ENCODE measurements at places on chromosomes 6 and 20.

- no peak for DNase-seq
Observed at GRCh38 chr20:45905505-45906079, 6.4 kb downstream of the PLTP start.

GRCh38 chr6:37171201-37171969 lies 1.4 kb downstream of the PIM1 start:
- no peak for DNase-seq

- DNase-seq = no peak
Observed at GRCh38 chr6:45630314-45630713, 252.6 kb upstream of the SUPT3H start.

GRCh38 chr6:164185471-164185871 lies 771.0 kb downstream of the QKI start:
- no peak for DNase-seq

DNA sequence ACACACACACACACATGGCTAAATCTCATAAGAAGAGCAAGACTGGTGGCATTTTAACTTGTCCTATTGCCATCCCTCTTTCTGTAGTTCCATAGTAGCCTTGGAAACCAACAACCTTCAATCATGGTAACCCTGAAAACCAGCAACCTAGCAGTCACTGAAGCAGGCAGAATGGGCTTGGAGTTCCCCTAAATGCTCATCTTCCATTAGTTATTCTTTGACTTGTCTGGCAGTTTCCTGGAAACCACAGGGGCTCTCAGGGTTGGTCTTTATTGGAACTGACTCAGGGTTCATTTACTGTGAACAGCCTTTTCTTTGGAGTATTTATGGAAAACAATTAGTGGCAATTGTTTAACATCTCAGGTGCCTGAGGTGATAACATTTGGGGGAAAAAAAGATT lies 19.4 kb upstream of the BRPF3 start:
- DNase-seq = no peak

DNA sequence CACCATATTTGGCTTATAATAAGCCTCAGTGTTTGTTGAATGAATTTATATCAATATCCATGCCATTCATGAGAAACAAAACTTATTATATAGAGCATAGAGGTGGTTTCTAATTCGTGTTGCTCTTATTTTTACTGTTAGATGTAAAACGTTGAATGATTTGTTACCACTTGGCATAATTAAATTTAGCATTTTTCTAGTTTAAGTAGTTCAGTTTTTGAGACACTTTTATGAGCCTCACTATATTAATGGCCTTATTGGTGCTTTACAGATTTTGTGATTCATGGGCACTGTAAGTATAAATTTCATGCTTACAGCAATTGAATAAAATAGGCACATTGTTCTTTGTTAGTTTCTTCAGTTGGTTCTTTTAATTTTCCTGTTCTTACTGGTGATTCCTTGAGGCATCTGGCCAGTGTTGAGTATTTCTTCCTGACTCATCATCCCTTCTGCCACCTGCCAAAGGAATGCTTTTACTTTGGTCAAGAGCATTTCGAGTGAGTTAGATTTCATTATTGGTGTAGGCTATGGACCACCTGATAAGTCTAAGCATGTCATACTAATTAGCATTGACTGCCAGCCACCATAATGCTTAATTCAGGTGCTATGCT lies 34.8 kb downstream of the CDKAL1 start:
- no peak for DNase-seq

DNA sequence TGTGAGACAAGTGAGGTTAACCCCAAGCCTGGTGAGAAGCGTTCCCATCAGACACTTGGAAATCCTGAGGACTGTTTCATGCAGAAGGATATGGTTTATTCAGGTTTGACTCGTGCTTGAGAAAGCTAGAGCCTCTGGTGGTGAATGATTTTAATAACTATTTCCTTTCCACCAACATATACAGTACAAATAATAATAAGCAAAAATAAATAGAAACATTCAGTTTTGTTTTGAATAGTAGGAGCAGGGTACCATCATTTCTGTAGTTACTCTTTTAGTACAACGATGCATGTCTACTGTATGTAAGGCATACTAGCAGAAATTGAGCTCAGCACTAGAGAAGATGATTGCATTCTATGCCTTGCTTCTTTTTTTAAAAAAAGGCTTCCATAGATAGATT lies 33.5 kb downstream of the PLG start:
- no peak for DNase-seq

- DNase-seq = no peak
Observed at GRCh38 chr6:155352811-155353210, 38.5 kb upstream of the TFB1M start.

DNA sequence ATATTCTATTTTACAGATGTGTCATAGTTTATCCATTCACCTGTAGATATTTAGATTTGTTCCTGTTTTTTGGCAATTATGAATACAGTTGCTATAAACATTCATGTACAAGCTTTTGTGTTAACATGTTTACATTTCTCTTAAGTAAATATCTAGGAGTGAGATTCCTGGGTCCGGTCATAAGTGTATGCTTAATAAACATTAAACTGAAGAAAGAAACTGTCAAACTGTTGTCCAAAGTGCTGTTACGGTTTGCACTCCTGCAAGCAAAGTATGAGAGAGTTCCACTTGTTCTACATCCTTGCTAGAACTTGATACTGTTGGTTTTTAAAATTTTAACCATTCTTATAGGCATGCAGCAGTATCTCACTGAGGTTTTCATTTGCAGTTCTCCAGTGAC lies 138.6 kb downstream of the RALGAPA2 start:
- no peak for DNase-seq

DNA sequence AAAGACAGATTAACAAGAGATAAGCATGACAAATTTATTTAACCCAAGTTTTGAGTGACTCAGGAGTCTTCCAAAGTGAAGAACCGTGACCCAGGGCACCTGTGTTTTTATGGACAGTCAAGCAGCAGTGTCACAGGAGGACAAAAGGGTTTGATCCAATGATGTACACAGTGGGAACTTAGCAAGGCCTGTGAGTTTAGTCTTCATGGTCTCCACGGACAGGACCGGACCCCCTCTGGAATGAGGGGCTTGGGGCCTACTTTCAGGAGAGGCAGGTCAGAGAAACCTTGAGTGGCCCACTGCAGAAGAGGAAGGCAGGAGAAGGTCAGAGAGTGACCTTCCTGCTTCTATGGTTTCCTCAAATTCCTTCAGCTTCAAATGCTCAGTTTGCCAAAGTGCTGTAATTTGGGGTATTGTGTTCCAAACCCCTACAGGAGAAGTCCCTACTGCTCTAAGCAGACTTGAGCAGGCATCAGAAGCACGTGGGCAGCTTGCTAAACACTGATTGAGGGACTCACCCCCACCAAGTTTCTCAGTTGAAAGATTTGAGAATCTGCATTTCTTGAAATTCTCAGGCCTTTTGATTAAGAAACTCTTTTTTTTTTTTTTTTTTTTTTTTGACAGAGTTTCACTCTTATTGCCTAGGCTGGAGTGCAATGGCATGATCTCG lies 26.4 kb upstream of the ZMYND8 start:
- no peak for DNase-seq

DNA sequence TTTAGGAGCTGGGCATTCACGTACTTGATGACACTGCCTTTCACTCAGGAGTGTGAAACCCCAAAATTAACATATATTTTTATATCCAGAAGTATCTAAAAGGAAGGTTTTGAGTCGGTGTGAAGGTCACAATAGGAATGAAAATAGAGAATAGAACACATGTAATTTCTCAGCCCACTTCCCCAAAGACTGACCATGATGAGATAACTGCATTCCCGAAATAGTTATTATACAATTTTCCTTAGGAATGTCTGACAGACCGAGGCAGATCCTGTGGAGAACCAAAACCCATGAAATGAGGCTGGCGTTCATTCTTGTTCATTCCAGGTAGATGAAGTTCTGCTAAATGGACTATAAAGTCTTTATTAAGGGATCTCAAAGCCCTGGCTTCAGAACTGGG lies 10.3 kb downstream of the NSFL1C start:
- DNase-seq = no peak

DNA sequence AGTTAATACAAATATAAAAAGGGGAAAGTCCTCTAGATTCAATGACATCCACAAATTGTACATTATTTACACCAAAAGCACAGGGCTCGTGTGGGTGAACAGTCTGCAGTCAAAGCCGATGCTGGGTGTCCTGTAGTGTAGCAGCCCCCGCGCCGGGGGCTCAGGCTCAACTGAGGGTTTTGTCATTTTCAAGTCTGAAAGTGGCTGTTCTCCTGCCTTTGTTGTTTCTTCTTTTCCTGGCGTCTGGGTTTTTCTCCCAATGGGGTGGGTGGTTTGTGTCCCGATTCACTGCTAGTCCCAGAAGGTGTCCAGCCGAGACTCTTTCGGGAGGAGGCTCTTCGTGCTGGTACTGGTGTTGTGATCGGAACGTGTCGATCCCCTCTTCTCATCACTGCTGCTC lies 146.0 kb downstream of the ZMYND8 start:
- DNase-seq = no peak

- DNase-seq = peak; percentile 73
Observed at GRCh38 chr6:15879371-15880261, 216.8 kb upstream of the DTNBP1 start.

DNA sequence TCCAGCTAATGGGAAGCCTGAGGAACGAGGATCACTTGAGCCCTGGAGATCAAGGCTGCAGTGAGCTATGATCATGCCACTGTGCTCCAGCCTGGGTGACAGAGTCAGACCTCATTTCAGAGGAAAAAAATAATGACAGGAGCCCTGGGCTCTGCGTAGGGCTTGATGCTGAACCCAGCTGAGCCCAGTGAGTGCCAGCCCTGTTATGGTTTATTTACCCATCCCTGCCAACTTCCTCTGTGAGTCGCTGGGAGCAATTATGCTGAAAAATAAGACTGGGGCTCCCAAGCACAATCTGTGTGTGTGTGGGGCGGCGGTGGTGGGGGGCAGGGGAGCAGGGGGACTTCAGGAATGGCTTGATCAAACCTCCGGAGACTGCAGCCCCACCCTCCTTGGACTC lies 75.9 kb upstream of the PMEPA1 start:
- no peak for DNase-seq

DNA sequence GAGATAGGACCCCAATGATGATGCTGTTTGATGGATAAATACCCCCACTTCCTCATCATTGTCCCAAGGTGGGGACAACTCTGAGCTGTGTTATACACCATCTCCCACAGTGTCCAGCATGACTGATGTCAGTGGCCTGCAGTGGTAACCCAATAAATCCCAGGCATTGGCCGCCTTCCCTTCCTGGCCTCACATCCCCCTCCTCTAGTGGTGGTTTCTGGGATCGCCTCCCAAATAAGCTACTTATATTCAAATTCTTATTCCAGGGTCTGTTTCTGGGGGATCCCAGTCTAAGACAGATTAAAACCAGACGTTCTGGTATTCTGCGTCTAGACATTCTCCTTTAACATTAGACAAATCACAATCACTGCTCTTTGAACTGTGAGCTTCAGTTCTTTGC lies 90.6 kb downstream of the SCP2D1 start:
- DNase-seq = no peak

DNA sequence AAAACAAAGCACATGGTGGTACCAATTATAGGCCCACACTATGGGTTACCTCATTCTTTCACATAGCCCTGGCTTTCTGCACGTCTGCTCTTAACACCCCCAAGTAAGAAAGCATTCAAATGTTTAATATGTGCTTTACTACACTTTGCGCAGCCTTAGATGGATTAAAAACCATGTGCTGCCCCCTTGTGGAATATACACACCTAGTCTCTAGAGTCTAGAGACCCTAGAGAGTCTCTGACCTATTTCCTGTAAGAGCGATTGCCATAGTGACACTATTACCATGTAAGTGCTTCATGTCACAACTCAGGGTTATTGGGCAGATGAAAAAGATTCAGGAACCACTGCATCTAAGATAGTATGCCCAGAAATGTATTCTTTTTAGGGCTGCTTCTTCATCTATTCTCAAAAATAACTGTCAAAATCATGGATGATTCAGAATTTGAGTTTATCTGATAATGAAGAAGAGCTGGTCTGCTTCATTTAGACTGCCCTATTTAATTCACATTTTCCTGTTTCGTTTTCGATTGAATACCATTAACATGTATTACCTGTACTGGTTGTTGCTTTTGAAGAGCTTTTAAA lies 186.3 kb downstream of the ADGB start:
- peak; percentile 57 for DNase-seq

GRCh38 chr6:89581689-89582088 lies 56.9 kb downstream of the LYRM2 start:
- DNase-seq = no peak

- no peak for DNase-seq
Observed at GRCh38 chr6:25239498-25239897, 39.7 kb upstream of the CARMIL1 start.

Data from MV-4-11 (cell line).